OCI-LY7 (cell line): ENCODE measurements at places on chromosomes 2 and 18. TPM values are rescaled to one million over a fixed set of nuclear protein-coding genes. Genes with fewer than 3 reads are reported as not detected.
A peak's percentile ranks its signal among the peaks of the same experiment; 100 is the strongest.

- no peak for DNase-seq
Observed at GRCh38 chr18:34959989-34960388, 81.2 kb upstream of the MAPRE2 start.

- DNase-seq, result no peak
Observed at GRCh38 chr2:215550331-215550730, 114.5 kb upstream of the FN1 start.

- DNase-seq, result no peak
Observed at GRCh38 chr2:58098254-58099095, 51.9 kb downstream of the VRK2 start.

DNA sequence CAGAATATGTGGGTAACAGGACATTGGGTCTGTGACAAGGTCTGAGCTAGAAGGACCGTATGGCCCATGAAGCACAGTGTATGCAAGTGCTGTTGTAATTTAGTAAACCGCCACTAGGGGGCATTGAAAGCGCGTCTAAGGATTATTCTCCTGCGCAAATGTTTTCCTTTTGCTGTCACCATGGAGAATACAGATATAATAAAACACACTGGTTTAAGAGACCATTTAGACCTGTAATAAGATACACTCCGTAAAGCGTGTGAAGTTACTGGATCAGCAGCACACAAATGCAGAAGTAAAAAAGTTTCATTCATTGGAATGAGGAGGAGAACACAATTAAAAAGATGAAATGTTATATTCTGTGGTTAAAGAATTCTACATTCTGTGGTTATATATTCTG is 272.4 kb downstream of the AGAP1 start:
- DNase-seq, result peak; percentile 63

- DNase-seq, result no peak
Observed at GRCh38 chr2:43406651-43407279, 180.4 kb upstream of the ZFP36L2 start.

GRCh38 chr2:18527822-18528221 is 32.6 kb downstream of the RDH14 start:
- DNase-seq, result no peak

DNA sequence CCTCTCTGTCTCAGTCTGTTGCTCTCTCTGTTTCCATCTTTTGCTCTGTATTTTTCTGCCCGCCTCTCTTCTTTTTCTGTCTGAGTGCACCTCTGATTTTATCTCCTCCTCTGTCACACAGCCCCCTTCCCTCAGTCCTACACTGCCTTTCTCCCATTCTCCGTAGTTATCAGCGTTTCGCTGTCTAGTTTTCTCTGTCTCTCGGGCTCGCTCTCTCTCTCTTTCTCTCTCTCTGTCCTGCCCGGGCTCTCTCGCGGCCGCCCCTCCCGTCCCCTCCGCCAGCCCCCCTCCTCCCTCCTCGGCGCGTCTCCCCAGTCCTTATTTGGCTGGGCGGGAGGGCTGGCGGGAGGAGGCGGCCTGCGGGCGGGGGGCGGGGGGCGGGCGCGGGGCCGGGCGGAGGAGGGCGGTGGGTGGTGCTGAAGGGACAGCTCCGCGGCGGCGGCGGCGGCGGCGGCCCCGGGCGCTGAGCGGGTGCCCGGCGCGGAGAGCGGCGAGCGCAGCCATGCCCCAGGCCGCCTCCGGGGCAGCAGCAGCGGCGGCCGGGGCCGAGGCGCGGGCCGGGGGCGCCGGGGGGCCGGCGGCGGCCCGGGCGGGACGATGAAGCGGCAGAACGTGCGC is at the start of gene KCNK3:
TSS of gene KCNK3 (plus strand) at position 444 of the 618 bp plus-strand sequence. CDS start at position 598, 154 bp downstream.
- DNase-seq, result no peak

- peak; percentile 19 for DNase-seq
Observed at GRCh38 chr18:77650799-77651385, 401.2 kb downstream of the GALR1 start.

DNA sequence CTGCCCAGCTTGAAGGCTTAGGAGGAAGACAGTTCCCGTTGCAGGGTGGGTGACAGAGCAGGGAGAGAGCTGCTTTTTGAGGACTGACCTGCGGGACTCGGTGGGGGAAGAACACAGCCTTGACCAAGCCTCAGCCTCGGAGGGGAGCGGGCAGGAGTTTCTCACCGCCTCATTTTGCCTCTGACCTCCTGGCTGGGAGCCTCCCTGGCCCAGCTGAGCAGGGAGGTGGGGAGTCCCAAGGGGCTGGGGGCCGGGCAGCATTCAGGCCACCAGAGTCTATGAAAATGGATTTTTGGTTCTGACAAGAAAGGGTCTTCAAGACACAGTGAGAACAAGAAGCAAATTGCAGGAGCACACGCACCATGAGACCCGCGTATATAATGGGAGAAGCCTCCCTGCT is 51.3 kb upstream of the SMAD7 start:
- no peak for DNase-seq

Gene UPP2
- total RNA-seq, result not detected in 2 replicates

Gene DAW1
- not detected in 2 replicates for total RNA-seq

Gene CCDC195
- 4.1 and 5.8 TPM in 2 replicates for total RNA-seq
